ENCODE measurements at places on chromosomes 2 and 18. TPM values are rescaled to one million over a fixed set of nuclear protein-coding genes. Genes with fewer than 3 reads are reported as not detected.

Gene CRACDL
- total RNA-seq = 0.72 TPM

- no peak for DNase-seq
Measured at GRCh38 chr2:192578780-192579179, 384.0 kb upstream of the TMEFF2 start.

- no peak for DNase-seq
Measured at GRCh38 chr2:225494100-225494459, 94.6 kb downstream of the NYAP2 start.

Gene EPB41L5
- total RNA-seq = 8.7 TPM

Gene GCG
- 0.29 TPM for total RNA-seq

Gene KIF1A
- total RNA-seq = 0.95 TPM

DNA sequence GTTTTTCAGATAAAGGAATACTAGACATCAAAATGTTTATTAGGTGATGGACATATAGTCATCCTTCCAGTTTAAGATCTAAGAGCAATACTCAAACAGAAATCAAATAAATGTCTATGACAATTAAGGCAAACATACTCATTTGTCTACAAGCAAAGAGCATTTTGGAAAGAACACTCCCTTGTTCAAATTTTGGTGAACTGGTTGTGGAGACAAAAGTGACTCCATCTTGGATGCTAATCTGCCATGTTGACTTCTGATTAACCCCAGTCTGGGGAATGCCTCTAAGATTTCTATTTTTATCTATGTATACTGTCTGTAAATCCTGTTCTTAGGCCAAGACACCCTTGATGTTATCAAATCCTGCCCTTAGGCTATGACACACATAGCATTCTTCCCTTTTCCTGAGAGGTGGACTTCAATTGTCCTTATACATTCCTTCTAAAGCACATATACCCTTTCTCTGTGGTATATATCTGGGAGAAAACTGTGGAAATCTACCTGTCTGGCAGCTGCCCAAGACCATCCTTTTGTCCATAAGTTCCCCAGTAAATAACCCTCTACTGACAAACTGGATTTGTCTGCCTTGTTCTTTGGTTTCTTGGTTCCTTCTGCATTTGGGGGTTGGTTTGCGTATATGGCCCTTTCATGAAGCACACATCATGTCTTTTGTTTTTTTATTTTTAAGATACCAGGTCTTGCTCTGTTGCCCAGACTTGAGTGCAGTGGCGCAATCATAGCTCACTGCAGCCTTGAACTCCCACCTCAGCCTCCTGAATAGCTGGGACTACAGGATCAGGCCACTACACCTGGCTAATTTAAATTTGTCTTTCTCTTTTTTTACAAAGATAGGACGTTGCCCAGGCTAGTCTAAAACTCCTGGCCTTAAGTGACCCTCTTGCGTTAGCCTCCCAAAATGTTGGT, 12.5 kb upstream of the PLEKHM3 start:
- no peak for DNase-seq

DNA sequence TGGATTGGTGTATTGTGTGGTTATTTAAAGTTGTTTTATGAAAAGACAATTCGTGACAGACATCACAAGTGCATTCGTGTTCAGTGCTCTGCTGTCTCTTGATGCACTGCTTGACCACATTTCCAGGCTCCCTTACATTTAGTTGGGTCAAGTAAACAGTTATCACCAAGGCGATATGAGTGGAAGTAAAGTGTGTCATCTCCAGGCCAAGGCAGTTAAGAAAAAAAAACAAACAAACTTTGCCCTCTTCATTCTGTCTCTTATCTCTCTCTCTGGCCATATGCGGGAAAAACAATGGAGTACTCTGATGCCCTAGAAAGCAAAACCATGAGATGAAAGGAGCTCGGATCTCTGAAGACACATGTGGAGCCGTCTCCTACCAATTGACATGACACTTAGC, 131.1 kb downstream of the DSEL start:
- DNase-seq = no peak

GRCh38 chr2:126950504-126950903, 51.8 kb downstream of the TEX51 start:
- no peak for DNase-seq

GRCh38 chr2:155630760-155631159, 701.8 kb downstream of the NR4A2 start:
- DNase-seq = no peak

DNA sequence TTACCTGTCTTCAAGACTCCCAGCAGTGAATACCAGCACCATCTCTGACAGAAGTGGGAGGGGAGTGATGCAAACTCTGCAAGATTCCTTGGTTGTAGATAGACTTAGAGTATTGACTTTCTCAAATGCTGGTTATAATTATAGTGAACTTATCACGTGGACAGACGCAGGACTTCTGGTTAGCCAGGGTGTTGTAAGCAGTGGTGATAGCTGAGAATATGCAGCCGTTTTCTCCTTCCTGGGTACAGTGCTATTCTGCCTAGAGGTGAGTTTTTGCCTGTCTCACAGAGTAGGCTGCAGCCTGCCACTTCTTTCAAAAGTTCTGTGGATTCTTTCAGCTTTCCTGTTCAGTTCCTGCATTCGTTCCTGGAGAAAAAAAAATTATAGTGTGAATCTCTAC, 733 bp upstream of the CXCR2 start:
- no peak for DNase-seq

Gene LYPD1
- not detected for total RNA-seq

DNA sequence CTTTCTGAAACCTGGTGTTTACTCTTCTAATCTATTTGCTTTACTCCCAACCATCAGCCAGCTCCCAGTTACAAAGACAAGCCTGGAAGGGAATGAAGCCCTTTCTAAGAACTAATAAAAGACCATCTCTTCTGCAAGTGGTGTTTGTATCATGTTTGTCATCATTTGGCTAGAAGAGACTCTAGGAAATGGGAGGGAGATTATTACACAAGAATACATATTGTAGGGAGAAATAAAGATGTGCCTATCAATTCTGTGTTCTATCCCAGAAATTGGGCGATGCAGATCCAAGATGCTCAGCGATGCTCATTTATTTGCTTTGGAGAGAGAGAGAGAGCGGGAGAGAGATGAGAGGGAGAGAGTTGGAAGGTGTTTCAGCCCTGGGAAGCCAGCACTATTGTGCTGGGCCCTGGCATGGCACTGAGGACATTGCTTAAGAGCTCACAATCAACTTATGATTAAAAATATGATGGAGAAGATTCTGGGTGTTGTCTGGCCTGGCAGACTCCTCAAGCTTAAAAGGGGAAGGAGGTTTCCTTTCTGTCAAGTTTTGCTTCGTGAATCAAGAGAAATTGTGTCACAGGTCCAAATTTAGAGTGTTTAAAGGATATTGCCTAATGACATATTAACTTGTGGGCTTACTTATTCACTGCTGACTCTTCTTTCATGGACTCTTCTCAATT, 41.8 kb upstream of the AFF3 start:
- no peak for DNase-seq

DNA sequence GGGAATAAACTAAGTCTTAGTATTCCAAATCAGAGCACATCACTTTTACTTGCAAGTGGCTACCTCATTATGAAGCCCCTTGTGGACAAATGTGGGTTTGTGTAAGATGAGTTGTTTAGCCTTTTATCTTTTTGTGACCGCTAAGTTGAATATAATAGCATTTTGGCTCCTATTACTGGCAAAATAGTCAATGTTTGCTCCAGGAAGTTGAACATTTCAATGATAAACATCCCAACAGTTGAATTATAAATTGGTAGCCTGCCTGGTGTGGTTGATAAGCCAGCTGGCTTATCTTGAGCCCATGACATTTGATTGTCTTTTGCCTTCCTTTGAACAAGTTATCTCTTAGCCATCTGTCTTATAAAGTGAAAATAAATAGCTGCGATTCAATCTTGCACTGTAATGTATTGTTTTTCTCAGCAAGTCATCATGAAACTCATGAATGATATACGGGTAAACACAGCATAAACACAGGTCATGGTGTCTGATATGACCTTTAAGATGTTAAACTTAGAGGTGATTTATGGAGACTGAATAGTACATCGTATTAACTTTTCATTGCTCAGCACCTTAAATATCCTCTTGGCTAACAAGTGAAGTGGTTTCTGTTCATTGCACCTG, 338.4 kb downstream of the SOCS6 start:
- no peak for DNase-seq

- DNase-seq = no peak
Measured at GRCh38 chr2:88059979-88060906, 4.7 kb upstream of the KRCC1 start.

Gene CRYGD
- total RNA-seq = not detected

DNA sequence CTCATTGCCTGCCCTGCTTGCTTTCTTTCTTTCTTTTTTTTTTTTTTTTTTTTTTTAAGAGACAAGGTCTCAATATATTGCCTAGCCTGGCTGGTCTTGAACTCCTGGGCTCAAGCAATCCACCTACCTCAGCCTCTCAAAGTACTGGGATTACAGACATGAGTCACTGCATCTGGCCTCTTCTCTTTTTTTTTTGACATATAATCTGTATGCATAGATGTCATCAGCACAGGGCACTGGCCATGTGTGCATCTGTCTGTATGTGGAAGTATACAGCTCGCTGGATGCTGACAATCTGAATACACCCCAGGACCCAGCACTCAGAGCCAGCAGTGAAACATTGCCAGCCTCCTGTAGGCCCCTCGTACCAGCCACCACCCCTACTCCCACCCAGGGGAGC, 49.5 kb downstream of the TFCP2L1 start:
- DNase-seq = no peak

Gene SRSF7
- total RNA-seq = 275 TPM

GRCh38 chr18:5543773-5544389, at the start of gene EPB41L3:
Gene EPB41L3 (minus strand): TSS chr18:5543997. CDS start chr18:5489183, 54,814 bp downstream.
- DNase-seq = no peak

DNA sequence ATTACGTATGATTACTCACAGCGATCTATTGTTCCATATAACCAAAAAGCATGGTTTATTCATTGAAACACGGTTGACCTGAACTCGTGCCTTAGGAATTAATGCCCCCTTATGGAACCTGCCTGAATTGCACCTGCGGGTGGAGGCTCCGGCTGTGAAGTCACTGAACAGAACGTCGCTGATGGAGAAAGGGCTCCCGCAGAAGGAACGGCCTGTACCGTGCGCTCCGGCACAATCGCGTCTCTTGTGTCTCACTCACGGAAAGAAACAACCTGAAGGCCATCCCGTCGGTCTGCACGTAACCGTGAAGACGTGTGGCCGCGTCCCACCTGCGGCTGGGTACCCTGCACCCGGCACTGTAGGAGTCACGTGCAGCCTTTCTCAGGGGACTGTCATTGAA, 133.1 kb downstream of the NFATC1 start:
- no peak for DNase-seq

DNA sequence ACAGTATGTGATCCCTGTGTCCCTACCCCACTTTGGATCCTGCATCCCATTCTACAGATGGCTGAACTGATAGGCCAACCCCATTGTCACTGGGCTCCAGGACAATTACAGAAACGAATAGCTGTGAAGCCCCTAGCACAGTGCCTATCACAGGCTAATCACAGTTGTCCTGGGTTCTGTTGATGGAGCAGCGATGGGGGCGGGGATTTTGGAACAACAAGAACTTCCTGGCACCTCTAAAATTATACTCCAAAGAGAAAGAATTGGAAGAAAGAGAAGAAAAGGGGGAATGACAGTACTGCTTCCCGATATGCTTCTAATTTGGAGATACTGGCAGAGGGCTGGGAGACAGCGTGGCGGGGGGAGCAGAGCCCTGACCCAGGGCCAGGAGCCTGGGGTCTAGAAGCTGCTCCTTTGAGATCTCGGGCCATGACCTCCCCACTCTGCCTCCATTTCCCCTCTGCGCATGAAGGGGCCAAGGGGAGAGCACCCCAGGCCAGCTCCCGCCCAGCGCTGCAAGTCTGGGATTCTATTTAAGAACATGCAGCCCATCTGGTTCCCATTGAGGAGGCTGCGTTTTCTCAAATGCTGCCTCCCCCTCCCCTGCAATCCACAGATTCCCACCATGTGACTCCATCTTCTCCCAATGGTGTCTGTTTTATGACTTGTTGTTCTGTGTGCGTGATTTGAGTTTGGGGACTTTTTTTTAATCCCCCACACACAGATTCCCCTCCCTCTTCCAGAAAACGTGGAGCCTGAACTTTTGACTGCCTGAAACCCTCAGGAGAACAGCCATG, 202.7 kb downstream of the CYP26B1 start:
- no peak for DNase-seq

DNA sequence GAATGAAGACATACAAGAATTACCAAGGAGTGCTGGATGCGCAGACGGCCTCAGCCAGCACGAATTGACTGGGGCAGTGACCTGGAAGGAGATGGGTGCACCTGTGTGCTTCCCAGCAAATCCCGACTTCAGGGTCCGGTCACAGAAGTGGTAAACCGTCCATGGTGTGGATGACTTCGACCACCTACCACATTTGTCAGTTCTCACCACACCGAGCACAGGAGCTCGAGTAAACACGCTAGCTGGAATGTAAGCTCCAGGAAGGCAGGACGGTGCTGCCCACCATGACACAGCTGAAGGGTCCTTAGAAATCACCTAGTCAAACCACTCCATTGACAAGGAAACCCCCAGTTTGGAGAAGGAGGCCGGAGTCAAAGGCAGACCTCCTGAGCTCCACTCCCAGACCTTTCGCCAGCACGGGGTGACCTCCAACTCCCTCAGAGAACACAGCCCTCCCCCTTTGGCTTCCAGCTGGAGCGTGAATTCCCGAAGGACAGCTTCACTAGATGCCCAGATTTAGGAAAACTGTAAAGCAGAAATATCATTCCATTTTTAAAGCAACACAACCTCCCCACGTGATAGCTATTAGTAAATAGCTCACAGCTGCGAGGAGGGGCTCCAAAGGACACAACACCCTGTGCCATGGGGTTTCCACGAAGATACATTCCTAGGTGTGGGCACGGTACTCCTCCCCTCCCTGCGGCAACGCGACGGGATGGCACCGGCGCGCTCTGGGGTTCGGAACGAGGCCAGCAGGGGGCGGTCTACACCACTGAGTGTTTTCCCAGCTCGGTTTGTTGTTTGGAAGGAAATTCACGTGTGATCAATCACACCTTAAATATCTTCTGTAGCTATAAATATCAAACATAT, 34.1 kb upstream of the GNAL start:
- DNase-seq = no peak

DNA sequence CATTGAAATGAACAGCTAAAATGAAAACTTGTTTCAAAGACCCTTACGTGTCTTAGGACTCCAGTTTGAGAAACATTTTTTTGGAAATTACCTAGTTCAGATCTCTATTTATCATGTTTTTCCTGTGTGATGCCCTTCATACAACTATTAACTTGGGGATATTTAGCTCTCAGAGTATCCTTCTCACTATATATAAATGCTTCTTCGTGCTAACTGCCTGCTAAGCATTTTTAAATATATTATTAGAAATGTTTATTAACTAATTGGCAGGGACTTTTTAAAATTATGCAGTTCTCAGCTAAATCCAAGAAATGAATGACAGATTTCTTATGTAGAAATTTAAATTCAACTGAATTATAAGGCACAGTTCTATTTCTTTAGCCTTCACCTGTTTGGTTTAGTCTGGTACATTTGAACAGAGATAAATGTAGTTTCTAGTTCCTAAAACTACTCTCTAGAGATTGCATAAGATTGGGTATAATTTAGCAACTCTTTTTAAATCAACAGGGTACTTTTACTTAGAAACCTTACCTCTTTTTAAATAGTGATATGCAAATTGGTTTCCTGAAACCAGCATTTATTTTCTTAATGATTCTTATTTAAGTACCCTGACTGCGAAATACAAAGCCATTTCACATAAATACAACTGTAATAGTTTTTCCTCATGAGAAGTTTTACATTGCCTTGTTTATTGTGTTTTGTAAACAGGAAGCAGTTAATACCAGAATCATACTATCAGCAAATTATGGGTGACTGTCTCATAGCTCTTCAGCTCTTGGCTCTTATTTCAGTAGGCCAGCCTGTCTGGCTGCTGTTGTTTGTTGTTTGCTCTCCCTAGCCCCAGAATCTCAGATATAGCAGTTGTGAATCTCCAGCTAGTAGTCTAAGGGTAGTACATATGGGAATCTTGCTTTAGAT, 140.7 kb downstream of the PTRHD1 start:
- DNase-seq = peak; percentile 15

Measured in GM12878 (cell line).